ENCODE measurements at places on chromosomes 7 and 10. TPM values are rescaled to one million over a fixed set of nuclear protein-coding genes. Genes with fewer than 3 reads are reported as not detected.

DNA sequence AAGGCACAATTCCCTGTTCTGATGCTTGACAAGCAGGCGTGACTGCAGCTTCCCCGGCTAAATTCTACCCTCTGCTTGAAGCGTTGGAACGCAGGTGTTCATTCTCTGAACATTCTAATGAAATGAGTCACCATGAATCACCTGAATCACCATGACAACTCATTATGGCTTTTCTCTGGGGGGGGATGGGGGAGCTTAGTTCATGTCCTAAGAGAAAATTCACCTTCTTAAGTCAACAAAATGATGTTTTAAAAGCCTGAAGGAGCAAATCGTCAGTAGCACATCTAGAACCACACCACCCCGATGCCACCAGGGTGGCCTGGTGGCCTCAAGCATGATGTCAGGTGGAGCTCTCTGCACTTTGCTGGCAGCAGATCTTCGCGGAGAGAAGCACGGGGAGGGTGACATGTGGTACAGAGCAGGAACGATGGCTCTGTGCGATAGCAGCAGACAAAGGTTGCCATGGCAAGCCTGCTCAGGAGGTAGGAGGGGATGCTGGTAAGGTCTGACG is 33.7 kb downstream of the DDC start:
- peak; percentile 49 for DNase-seq

RHOBTB1 gene
- not detected for total RNA-seq

DNA sequence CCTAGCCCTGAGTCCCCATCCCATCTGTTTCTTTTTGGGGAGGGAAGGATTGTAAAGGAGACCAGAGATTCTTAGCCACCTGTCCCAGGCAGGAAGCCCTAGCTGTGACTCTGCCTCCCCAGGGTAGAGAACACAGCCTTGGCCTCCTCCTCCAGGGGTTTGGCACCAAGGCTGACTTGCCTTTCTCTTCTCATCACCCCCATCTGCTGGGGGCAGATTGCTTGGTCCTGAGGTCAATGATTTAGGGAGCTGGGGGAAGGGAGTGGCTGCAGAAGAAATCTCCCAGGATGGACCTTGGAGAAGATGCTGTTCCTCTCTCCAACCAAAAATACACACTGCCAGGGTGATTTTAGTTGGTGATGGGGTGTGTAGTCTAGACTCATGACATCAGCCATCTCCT is 2.6 kb upstream of the MNX1 start:
- DNase-seq = no peak

DNA sequence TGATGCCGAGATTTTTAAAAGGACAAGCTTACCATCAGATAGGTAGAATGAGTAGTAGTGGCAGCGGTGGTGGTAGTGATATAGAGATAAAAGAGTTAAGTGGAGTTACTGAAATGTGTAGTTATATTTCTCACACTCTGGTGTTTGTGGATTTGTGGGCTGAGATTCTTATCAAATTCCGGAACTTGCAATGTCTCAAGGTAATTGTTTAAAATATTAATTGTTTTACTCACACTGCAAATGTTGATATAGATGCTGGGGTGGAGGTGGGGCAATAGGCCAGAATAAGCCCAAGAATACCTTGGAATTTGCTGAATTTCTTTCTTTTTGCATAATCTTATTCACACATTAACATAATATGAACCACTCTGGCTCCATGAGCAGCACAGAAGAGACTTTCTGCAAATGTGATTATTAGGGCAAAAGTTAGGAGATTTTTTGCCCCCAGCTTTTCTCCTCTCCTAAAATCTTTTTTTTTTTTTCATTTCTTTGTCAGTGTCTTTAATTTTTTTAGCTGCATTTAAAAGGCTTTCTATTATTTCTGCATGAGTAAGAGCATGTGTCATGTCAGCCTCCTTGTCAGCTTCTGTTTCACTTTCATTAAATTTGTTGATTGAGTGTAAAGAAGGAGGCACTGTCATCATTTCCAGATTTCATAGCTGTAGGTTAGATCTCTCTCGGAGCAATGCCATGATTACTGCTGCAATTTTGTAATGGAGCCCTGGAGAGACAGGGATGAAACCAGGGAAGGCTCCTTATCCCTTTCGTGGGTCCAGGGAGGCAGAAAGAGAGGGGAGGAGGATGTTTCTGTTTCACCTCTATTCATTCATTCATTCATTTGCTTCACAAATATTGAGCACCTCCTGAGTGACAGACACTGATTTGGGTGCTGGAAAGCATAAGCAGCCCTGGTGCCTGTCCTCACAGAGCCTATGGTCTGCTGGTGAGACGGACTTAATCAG is 13.1 kb upstream of the SGMS1 start:
- peak; percentile 61 for DNase-seq

DNA sequence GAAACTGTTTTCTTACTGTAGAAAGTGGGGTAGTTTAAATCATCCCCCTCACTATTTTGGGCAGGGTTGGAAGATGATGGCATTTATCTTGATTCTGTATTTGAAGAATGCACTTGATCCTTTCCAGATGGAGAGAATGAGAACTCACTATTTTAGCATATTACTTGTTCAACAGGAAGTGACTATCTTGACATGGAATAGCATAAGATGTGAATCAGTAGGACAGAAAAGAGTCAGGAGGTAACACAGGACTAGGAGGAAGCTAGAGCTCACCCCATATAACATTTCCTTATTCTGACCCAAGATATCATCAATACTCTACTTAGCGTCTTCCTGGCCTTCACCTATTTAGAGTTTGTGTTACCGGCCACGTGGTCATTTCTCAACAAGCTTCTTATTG is 400.2 kb downstream of the PHTF2 start:
- no peak for DNase-seq

EGR2 gene
- 76.7 TPM for total RNA-seq

GRCh38 chr10:58943256-58943890 is 233.1 kb upstream of the PHYHIPL start:
- no peak for DNase-seq

GRCh38 chr10:26839966-26840627 is 20.7 kb downstream of the ABI1 start:
- no peak for DNase-seq

DNA sequence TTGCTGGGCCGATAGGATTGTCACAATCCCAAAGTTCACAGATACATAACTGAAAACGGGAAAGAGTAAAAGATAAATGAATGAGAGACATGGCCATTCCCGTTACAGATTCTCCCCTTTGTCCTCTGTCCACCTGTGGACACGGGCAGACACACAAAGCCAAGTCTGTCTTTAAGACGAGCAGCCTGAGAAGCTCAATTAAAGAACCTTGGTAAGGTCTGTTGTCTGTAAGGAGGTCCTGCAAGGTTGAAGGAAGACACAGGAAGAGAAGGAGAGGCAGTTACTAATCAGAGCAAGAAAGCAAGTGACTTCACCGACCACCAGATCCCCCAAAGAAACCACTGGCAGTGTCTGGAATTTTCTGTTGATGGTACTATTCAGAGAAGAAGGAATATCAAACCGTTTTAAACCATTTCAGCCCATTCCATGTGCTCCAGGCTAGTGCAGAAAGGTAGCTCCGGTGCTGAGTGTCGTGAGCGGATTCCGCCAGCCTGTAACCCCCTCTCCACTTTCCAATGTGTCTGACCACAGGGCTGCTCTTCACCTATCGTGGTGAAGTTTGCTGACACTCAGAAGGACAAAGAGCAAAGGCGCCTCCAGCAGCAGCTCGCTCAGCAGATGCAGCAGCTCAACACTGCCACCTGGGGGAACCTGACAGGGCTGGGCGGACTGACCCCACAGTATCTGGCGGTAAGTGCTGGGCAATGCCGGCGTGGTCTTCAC is 252.6 kb downstream of the CELF2 start:
- DNase-seq = peak; percentile 85

DNA sequence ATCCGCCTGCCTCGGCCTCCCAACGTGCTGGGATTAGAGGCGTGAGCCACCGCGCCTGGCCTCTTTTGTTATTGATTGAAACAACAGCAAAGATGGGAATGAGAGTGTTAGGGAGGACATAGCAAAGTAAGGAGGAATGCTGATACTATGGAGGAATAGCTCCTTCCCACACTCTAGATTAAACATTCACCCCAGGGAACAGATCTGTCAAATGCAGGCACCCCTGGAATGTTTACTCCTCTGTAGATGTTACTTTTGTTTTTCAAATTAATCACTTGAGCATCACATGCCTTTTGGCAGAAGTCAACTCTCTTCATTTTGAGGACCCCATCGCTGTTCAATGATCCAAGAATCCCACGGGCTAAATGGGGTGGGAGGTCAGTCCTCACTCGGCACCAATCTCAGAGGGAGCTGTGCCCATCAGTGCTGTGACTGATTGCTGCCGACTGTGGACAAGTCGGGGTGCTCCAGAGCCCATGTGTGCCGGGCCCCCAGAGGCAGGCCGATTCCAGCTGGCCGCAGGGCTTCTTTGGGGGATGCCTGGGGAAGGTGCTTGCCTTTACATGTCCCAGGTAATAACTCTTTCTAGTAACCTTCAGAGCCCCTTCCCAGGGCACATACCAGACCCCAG is 10.2 kb upstream of the COBL start:
- DNase-seq = no peak

- DNase-seq = no peak
Observed at GRCh38 chr7:117458977-117459583, 20.7 kb upstream of the CFTR start.

DNA sequence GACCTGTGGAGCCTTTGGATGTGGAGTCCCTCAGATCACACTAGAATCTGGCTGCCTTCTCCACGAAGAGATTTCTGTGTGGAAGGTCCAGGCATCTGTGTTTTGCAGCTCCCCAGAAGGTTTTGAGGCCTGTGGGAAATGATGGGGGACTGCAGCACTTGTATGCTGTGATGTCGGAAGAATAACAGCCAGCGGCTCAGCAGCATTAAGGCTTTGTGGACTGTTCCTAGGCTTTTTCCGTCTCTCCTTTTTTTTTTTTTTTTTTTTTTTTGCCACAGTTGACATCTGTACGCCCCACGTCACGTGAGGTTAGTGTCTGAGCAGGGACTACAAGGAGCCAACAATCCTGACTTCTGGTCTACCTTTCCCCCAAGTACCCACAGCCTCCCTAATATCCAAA is 181.3 kb downstream of the PFKFB3 start:
- DNase-seq = no peak

DNA sequence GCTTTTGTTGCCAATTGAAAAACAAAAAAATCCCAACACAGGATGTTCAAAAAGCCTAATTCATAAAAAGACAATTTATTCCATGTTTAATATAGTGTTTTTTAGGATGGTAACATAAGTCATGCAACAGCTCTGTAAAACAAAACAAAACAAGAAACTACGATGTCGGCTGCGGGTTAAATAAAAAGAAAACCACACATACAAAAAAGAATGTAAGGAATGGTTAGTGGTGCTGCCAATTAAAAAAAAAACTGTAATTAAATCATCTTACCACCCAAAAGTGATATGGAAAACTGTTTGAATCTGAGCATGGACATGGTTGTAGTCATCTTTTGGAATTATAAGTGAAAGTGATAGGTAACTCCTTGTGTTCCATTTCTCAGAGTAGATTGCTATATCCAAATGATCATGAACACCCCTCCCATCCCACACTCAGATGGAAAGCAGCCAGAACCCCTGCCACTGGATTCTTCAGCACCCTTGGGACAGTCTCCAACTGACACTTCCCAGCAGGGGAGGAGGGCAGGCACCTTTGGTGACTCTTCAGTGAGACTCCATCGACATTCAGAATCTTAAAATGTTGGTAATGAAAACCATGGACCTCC is 14.3 kb upstream of the DAGLB start:
- no peak for DNase-seq

MORN4 gene
- 4.4 TPM for total RNA-seq

SYCE1 gene
- 0.37 TPM for total RNA-seq

- DNase-seq = no peak
Observed at GRCh38 chr7:155361346-155361680, 63.6 kb downstream of the INSIG1 start.

- no peak for DNase-seq
Observed at GRCh38 chr10:85580585-85580984, 786.0 kb downstream of the GRID1 start.

TNS3 gene
- 0.29 TPM for total RNA-seq

HOXA13 gene
- total RNA-seq = not detected

CPA4 gene
- not detected for total RNA-seq

SPAM1 gene
- total RNA-seq = not detected

- DNase-seq = no peak
Observed at GRCh38 chr7:108307194-108307593, 149.0 kb downstream of the NRCAM start.

GRCh38 chr7:157769086-157769485 is 432.3 kb downstream of the DNAJB6 start:
- no peak for DNase-seq

- DNase-seq = no peak
Observed at GRCh38 chr10:7161484-7162250, 249.2 kb downstream of the SFMBT2 start.

PNLIPRP1 gene
- total RNA-seq = not detected

- no peak for DNase-seq
Observed at GRCh38 chr10:116444527-116445142, 17.0 kb downstream of the PNLIPRP3 start.

WDR86 gene
- total RNA-seq = 0.53 TPM

DNA sequence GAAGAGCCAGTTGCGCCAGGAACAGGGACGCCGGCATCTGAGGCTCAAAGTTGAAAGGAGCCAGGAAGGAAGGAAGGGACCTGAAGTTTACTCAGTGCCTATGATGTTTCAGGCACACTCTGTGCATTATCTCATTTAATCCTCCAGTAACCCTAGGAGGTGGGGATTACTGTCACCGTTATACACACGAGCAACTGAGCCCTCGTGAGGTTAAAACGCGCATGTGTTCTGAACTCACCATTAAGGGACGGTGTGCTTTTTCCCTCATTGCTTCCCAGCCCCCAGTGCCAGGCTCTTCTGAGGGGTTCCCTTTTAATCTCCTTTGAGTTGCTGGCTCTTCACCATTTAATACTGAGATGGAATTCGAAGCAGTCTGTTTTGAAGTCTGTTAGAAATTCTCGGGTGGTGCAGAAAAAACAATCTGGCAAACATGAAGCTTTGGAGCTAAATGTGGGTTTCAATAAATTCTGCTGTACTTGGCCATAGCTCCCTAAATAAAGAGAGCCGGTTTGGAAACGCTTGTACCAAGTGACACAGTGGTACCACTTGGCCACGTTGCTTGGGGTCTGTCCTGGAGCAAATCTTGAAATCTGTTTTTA is 102.2 kb downstream of the TAX1BP1 start:
- no peak for DNase-seq

GNAI1 gene
- 4.0 TPM for total RNA-seq

- DNase-seq = no peak
Observed at GRCh38 chr10:32341596-32341995, 5.4 kb downstream of the EPC1 start.

Data from activated T-cell treated with anti-CD3 and anti-CD28 coated beads, Interleukin-2, amount 50 U/mL, for 72 hours (primary cell).